Osteoblast (primary cell): ENCODE measurements at places on chromosomes 5 and 9. TPM values are rescaled to one million over a fixed set of nuclear protein-coding genes. Genes with fewer than 3 reads are reported as not detected.

LCN2 gene
- not detected in 2 replicates for total RNA-seq

NMUR2 gene
- not detected in 2 replicates for total RNA-seq

SHB gene
- total RNA-seq = 8.8 and 9.4 TPM in 2 replicates

PCAT7 gene
- under 0.01 and 0.36 TPM in 2 replicates for total RNA-seq

TMEM38B gene
- total RNA-seq = 22.4 and 25.0 TPM in 2 replicates

PTGES gene
- total RNA-seq = 70.9 and 115 TPM in 2 replicates

MARCOL gene
- not detected in 2 replicates for total RNA-seq

DNA sequence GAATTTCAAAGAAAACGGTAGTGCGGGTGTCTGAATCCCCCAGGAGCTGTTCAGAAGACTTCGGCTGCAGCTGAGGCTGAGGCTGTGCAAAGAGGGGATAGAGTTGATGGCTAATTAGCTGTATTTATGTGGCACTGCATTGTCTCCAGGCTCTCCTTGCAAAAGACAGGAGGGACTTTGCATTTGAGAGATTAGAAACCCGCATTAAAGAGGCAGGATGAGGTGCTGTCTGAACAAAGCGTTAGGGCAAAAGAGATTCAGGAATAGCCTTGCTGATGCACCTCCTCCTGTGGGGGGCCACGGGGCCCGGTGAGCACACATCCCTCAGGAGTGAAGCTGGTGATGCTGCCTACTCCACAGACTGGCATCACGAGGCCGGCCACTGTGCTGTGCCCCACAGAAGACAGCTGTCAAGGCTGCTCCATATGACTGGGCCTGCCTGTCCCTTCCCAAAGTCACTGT lies 343.6 kb upstream of the DAP start:
- H3K27me3 ChIP-seq = no peaks in the 10 kb centered on the region
- H3K4me1 ChIP-seq = no peaks in the 10 kb centered on the region
- no peak overlapping the region for H3K4me3 ChIP-seq
- no peak overlapping the region for H3K27ac ChIP-seq
- DNase-seq = no peak
- no peaks in the 10 kb centered on the region for H3K36me3 ChIP-seq

GRCh38 chr5:14640765-14641164 lies 23.8 kb upstream of the OTULIN start:
- H3K36me3 ChIP-seq = no peaks in the 10 kb centered on the region
- peaks cover 31% of the 10 kb centered on the region for H3K27me3 ChIP-seq
- H3K27ac ChIP-seq = no peak overlapping the region
- no peak for DNase-seq
- no peaks in the 10 kb centered on the region for H3K4me1 ChIP-seq

- H3K36me3 ChIP-seq = no peaks in the 10 kb centered on the region
- peak; percentile 71 for DNase-seq
- H3K27me3 ChIP-seq = no peaks in the 10 kb centered on the region
- H3K4me1 ChIP-seq = peaks cover 40% of the 10 kb centered on the region
These were observed 13.9 kb upstream of the COL5A1 start for GRCh38 chr9:134627417-134628353.

GRCh38 chr5:14211818-14212803 lies 69.0 kb downstream of the TRIO start:
- peaks cover 69% of the 10 kb centered on the region for H3K4me1 ChIP-seq
- H3K27me3 ChIP-seq = no peaks in the 10 kb centered on the region
- no peaks in the 10 kb centered on the region for H3K36me3 ChIP-seq
- peak overlapping the region; percentile 36 for H3K27ac ChIP-seq
- DNase-seq = no peak
- no peak overlapping the region for H3K4me3 ChIP-seq

DNA sequence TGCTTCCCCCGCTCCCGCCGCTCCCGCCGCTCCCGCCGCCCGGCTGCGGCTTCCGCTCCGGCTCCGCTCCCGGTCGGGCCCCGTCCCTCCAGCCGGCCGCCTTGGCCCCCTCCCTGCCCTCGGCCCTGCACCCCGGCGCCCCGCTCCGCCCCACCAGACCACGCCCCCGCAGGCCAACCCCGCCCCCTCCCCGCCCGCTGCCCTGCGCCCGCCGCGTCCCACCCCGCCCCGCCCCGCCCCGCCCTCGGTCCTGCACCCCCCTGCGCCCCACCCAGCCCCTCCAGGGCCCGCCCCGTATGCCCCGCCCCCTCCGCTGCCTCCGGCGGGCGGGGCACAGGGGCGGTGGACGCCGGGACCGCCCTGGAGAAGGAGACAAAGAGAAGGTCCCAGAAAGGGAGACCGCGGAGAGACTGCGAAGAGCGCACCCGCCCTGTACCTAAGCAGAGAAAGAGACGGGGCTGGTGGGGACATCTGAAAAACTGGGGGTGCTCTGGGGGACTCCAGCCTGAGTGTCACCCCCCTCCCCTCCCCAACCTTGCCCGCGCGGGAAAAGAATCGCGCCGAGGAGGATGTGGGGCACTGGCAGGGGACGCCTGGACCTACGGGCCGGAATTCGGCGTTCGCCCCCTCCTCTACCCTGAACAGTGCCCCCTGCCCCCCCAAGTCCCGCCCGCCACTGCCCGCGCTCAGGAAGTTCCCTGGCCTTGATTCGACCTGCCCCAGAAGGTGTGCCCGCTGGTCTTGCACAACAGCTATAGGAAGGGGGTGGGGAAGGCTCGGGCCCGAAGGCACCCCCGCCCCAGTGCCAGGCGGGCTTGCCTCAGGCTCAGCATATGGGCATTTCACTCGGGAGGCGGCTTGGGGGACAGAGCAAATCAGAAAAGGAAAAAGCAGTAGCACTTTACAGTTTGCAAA lies 42.8 kb upstream of the STXBP1 start:
- H3K27me3 ChIP-seq = no peaks in the 10 kb centered on the region
- peaks cover 16% of the 10 kb centered on the region for H3K36me3 ChIP-seq
- DNase-seq = peak; percentile 99
- peak overlapping the region; percentile 85 for H3K27ac ChIP-seq
- peak overlapping the region; percentile 96 for H3K4me3 ChIP-seq
- H3K4me1 ChIP-seq = peaks cover 57% of the 10 kb centered on the region

- H3K4me3 ChIP-seq = peak overlapping the region; percentile 67
- H3K4me1 ChIP-seq = peaks cover 14% of the 10 kb centered on the region
- no peaks in the 10 kb centered on the region for H3K27me3 ChIP-seq
- peak; percentile 36 for DNase-seq
- no peaks in the 10 kb centered on the region for H3K36me3 ChIP-seq
- peak overlapping the region; percentile 7 for H3K27ac ChIP-seq
These were observed 288.9 kb upstream of the MPDZ start for GRCh38 chr9:13568405-13568804.
